ENCODE measurements at places on chromosomes 4 and X.

DNA sequence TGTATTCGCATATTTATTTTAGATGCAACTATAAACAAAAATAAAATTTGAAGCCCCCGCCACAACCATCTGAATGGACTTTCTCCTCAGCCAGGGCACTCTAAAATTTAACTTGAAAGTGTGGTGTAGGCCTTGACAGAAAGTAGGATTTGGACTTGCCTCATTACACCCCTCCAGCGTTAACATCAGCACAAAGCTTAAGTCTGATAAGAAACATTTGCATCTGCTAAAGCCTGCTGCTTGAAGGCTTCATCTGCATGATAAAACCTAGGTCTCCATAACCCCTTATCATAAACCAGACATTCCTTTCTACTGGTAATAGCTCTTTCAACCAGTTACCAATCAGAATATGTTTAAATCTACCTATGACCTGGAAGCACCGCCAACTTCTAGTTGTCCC, 1046.5 kb downstream of the FAT4 start:
- no peak for DNase-seq

- DNase-seq = no peak
These were observed 3.6 kb downstream of the TBCK start for GRCh38 chr4:106312377-106312776.

DNA sequence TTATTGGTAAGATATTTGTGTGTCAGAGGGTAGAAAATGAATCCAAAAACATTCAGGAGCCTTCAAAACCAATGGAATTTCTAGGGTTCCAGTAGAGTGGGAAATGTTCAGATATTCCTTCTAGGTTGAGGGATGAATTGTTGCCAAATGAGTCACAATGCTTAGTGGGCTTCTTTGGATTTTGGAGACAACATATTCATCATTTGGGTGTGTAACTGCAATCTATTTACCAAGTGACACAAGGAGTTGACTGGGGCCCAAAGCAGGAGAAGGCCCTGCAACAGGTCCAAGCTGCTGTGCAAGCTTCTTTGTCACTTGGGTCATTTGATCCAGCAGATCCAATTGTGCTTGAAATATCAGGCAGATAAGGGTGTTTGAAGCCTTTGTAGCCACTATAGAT, 551.5 kb upstream of the PITX2 start:
- peak; percentile 56 for DNase-seq

DNA sequence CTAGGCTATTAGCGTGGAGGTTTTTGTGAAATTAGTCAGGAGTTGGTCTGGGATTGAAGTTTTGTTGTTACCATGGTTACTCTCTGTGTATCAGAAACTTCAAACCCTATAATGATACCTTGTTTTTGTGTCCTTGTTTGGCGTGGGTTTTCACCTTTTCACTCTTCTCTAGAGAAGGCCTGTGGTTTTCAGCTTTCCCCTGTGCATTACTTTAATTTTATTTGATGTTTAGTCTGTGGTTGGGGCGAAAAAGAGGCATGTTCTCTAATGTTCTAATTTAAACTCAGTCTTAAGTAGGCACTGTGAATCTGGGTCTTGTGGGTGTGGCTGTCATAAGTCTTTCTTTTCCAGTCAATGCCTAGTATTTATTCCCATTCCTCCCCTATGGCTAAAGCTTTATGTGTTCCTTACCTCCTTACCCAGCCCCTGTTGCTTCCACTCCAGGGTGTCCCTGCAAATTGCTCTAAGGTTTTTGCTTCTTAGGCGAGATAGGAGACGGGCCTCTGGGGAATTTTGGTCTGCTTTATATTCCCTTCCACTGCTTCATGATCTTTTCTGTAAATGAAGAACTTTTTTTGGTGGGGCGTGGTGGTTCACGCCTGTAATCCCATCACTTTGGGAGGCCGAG, 326.3 kb upstream of the ZCCHC13 start:
- DNase-seq = no peak

DNA sequence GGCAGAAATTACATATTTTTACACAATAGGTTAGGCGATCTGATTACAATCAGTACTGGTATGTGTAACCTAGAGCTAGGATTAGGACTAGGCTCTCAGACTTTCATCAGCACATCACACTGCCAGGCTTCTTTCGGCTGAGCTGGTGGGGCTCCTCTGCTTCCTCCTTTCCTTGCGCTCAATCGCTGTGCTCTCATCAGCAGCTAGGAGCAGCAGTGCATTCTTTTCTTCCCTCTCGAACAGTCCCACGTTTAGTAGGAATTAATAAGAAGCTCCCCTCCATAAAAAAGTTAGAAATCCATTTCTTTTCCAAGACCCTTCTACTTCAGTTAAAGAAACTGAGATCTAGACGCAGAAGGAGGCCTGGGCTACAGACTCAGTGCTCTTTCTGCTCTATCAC, 350.4 kb downstream of the SPRY1 start:
- no peak for DNase-seq

GRCh38 chr4:100504086-100504874, 13.5 kb downstream of the EMCN start:
- peak; percentile 24 for DNase-seq

DNA sequence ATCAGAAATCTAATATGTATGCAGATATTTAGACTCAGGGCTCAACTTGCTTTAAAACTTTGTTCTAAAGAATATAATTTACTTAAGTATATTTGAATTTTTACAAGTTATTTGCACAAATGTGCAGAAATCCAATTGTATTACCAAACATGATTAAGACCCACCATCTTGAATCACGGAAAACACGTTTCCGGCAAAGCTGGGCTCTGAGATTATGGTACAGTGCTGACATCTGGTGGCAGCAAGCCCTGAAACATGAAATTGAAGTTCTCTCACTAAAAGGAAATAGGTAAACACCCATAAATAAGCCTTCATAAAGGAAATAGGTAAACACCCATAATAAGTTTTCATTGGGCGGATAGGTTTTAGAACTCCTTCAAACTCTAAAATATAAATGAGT, 98.3 kb upstream of the MAOA start:
- peak; percentile 41 for DNase-seq

DNA sequence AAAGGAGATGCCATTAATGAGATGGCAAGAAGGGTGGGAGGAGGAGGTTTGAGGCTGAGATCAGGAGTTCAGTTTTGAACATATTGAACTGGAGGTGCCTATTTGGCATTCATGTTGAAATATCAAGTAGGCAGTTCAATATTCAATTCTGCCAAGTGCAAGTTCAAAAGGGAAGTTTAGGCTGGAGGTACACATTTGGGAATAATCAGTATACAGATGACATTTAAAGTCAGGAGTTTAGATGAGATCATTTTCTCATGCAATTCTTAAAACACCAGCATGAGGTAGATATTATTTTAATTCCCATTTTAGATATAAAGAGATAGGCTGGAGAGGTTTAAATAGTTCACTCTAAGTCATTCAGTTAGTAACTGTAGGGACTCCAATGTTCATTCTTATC, 26.1 kb downstream of the COQ2 start:
- DNase-seq = no peak

- DNase-seq = no peak
These were observed 23.7 kb downstream of the ELF4 start for GRCh38 chrX:130086447-130087206.

DNA sequence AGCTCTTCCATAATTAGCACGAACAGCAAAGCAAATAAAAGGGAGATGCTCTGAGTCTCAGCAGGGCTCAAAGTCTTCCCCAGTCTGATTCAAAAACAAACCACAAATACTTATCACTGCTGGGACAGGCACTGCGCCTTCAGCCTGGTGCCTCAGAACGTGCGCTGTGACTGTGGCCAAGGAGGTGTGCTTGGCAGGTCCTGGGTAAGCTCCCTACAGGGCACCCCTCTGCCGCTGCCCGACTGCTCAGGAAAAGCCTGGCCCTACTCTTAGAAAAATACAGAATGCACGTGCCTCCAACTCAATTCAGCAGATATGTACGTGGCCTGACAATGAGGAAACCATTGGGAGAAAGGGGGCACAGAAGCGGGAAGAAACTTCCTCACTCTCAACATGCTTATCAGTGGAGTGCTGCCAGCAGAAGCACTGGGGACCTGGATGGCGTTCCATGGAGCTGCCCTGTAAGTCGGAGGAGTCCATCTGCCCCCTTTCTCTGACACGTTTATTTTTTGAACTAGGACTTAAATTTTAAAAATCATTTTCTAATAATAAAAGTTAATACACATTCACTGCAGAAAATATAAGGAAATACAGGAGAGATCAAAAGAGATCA, 86.8 kb downstream of the GATB start:
- no peak for DNase-seq

DNA sequence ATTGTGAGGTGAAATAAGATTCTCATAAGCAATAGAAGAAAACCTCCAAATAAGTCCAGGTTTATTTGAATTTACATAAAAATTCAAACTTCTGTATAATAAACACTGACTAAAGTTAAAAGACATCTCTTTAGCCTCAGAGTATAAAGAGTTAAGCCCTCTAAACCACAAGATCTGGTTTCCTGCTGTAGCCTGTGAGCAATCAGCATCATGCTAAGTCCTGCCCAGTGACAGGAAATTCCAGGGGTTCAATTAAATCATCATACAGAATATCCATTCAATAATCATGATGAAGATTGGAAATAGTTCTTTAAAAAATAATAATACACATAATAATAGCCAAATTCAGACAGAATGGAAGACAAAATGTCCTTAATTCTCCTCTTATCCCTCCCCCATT, 139.2 kb upstream of the DGKK start:
- DNase-seq = no peak

- peak; percentile 73 for DNase-seq
These were observed 5.8 kb downstream of the SRPX2 start for GRCh38 chrX:100649550-100650356.

GRCh38 chr4:161197912-161198311, 965.9 kb downstream of the FSTL5 start:
- DNase-seq = no peak

GRCh38 chr4:119478446-119479179, 150.0 kb downstream of the PDE5A start:
- DNase-seq = no peak

DNA sequence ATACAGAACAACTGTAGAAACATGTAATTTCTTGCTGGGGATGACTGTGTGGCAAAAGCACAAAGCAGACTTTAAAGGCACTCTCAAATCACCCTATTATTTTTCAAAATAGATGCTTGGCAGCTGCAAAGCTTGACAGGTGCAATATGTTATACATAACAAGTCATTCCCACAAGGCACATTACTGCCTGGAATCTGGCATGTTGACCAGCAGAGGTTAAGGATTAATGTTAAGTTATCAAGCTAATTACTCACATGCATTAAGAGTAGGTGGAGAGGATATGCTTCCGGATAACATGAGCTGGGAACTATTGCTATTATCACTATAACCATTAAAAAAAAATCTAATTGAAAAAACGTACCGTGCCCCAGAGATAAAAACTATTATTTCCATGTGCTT, 17.8 kb downstream of the ANOS1 start:
- DNase-seq = no peak

GRCh38 chr4:38625508-38625907, 38.5 kb upstream of the KLF3 start:
- DNase-seq = no peak

DNA sequence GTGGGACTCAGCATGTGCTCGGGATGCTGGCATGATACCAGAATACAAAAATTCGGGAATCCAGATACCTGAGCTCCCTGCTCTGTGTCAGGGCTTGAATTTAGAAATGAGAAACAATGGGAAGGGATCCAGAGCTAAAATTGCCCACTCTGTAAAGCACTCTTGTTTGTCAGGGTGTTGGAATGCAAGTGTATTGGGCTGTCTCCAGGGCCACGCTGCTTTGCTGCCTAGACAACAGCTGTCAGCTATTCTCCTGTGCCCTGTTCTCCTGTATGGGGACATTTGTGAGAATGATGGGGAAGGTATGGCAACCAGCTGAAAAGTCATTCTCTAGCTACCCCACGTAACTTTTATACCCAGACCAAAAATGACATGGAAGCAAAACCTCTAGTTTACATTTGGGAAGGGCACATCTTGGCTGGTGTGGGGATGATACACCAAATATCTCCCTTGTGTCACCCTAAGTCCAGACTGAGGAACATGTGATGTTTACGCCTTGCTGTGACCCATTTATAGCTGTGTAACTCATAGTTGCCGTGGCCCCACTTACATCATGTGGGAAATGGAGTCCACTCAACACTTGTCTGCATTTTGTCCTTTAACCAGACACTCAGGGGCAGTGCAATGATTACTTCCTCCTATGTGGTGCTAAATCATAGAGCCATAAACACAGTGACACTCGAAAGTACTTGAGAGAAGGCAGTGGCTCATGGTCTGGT, 46.6 kb downstream of the SMPX start:
- DNase-seq = no peak

DNA sequence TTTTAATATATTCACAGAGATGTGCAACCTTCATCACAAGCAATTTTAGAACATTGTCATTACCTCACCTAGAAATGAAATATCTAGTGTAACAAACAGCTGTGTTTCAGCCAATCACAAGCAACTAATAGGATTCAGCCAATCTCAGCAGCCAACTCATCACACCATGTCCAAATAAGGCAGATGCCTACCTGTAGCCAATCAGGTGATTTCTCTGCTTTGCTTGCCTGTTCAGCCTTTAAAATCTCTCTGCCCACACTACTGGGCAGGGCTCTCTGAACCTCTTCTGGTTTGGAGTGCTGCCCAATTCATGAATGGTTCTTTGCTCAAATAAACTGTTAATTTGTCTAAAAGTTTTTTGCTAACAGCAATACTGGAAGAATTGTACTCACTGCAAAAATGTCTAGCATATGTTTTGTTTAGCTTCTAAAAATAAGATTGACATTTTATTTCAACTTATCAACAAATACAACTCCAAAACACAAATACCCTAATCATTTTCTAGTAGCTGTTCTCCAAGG, 52.4 kb upstream of the IGFBP7 start:
- no peak for DNase-seq

GRCh38 chr4:1047976-1048772, 36.7 kb downstream of the FGFRL1 start:
- no peak for DNase-seq

- no peak for DNase-seq
These were observed 336.4 kb upstream of the NOCT start for GRCh38 chr4:138678985-138679746.

- peak; percentile 52 for DNase-seq
These were observed 61.7 kb downstream of the GPR82 start for GRCh38 chrX:41785685-41786084.

DNA sequence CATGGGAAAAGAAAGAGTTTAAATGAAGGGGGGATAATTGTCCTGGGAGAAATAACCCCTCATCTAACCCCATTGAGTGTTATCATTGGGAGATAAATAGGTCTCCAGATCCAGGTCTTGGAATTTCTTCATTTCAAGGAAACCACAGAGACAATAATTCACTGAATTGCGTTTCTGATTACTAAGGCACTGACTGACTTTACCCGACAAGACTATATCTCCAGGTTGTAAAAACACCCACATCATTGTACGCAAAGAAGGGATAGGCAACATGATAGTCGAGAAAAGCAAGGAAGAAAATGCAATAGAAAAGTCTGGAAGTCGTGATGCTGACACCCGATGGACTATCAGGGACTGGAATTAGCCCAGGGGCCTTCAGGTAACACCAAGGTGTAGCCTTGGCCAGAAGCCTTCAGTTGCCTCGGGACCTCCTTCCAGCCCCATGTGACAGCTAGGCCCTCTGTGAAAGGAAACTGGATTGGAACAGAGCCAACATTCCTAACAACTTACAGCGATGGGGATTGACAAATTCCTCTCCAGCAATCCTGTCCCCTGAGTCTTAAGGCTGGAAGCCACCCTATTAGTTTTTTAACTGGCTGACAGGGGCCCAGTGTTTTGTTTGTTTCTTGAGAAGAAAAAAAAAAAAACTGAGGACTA, 46.5 kb upstream of the RAB9B start:
- peak; percentile 77 for DNase-seq
